ENCODE measurements at places on chromosomes 3 and 15.
A peak's percentile ranks its signal among the peaks of the same experiment; 100 is the strongest.

- no peak for DNase-seq
Observed at GRCh38 chr3:40800343-40800742, 275.6 kb downstream of the ZNF621 start.

- no peak for DNase-seq
Observed at GRCh38 chr15:48330105-48330785, 984 bp upstream of the DUT start.

DNA sequence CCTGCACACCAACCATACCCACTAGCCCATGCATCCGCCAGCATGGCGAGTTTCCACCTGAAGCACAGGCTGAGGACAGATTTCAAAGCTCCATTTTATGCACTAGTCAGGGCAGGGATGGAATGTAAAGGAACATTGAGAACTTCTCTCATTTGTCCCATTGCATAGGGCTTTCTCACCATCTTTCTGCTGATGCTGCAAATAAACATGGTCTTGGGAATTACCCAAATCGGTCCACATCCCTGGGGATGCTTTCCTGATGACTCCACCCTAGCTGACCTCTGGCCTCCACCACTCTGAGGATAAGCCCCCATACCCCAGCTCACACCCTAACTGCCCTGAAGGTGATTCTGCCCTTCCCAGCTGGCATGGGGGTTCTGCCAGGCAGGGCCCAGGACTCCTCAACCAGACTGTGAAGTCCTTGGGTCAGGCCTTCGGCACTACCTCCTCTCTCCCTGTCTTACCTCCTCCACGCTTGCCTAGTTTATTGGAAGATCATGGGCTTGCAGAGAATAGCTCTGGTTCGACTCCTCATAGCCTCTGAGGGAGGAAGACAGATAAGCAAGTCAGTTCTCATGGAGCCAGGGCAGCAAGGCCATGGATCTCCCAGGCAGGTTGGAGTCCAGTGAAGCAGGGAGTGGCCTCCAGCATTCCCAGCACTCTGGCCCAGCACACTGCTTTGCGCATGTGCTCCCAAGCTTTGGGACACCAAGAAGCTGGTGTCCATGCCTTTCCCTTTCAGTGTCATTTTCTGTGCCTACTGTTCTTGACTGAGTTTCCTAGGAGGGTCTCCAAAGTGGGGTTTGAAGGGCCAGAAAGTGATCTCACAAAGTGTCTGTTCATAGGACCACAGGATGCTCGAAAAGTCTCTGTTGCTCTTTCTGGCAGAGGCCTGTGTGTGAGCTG is 27.6 kb upstream of the XYLB start:
- DNase-seq, result no peak

DNA sequence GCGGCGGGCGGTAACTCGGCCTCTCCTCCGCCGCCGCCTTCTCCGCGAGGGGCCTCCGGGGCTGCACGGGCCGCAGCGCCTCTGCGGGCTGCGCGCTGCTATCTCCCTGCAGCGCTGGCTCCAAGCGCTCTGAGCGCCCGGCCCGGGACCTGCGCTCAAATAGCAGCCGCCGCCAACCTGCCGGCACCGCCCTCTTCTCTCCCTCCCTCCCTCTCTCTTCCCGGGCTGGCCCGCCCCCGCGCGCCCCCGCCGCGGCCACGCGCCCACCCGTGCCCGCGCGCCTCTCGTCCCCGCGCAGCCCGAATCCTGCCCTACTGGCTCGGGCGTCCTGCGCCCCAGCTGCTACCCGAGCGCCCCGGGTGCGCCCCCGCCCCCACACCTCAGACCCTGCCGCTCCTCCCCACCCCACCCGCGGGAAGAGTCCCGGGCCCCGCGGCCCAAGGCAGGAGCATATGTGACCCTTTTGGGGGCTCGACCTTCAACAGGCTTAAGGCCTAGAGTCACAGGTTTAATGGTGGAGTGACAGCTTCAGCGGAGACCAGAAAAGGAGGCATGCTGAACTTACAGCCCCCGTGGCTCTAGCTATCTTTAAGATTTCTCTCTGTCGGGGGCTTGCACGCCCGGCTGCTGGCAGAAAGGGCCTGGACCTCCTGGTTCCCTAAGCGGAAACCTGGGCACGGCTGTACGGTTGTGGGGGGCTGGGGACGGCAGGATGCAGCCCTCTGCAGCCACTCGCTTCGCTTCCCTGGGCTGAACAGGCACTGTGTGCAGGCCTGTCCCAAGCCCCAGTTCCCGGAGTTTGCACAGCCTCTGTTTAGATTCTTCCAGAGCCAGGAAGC is at the start of gene CACNA2D2:
TSS of gene CACNA2D2 (minus strand) at position 131 of the 839 bp plus-strand sequence. CDS start 211 bp downstream, outside the sequence.
- DNase-seq, result peak; percentile 32

DNA sequence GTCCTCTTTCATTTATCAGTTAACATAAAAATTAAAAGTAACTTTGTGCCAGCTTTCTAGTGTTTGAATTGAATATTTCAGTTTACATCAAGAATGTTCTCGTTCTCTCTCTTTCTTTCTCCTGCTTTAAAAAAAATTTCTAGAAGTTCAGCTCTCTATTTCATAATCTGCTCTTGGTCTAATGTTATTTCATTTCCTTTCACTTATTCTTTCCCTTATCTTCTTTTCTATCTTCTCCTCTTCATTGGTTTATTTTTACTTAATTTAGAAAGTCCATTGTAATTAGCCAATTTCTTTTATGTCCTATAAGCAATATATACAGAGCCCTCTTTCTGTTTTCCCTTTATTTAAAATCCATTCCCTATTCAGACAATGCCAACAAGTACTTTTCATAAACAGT is 44.6 kb downstream of the CCDC54 start:
- no peak for DNase-seq

DNA sequence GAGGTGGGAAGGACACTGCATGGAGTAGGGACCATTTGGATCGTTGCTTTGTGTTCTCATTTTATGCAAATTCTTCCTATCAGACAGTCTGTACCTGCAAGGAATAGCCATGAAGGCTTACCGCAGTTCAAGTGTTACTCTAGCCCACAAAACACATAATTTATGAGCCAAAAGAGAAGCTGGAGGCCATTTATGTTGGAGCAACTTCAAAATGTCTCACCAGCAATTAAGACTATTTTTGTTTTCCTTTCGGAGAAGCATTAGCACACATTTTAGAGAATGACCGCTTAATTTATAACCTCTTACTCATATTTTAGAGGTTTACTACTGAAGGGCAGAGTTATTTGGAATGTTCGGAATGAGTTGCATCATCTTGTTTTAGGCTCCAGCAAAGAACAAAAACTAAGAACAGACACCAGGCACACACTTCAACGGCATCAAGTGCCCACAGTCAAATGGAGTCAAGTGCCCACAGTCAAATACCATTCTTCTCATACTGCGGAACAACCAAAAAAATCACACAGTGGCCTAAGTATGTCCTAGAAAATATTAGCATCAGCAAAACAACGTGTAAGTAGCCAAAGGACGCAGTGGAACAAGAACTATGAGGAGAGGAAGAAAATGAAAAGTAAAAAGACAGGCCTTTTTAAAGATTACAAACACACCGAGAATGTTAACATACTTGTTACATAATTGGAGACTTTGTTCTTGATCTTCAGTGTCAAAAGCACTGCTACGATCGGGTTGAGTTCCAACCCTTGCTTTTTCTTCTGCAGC is 17.5 kb upstream of the GOLGA8J start:
- no peak for DNase-seq

DNA sequence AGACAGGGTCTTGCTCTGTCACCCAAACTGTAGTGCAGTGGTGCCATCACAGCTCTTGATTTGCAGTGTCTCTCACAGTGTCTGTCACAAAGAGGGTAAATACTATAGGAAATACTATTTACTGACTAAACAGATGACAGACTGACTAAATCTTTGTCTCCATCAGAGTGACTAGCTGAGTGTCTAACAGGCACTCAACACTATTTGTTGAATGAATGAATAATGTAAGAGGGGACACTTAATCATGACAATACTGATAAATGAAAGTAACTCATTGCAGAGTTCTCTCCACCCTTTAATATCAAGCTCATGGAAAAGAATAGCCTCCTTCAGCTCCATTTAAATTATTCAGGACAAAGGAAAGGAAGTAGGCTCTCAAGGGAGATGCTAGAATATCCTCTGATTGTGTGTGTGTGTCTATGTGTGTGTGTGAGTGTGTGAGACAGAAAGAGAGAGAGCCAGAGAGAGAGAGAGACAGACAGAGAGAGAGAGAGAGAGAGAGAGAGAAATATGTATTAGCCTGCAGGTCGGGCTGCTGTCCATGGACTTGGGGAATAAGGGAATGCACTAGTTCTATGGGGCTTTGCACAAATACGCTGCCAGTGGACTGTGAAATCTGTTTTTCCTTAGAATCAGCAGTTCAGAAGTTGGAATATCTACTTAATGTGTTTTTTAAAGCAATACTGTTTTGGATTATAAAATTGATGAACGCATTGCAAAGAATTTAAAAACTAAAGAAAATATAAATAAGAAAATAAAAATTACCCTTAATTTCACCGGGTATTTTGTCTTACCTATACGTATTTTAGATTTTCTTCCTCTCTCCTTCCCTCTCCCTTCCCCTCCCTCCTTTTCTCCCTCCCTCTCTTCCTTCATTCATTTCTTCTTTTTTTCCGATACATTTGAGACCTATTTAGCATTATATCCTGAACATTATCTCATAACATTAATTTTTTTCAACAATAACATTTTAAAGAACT is 132.9 kb upstream of the LRIG1 start:
- DNase-seq, result no peak

DNA sequence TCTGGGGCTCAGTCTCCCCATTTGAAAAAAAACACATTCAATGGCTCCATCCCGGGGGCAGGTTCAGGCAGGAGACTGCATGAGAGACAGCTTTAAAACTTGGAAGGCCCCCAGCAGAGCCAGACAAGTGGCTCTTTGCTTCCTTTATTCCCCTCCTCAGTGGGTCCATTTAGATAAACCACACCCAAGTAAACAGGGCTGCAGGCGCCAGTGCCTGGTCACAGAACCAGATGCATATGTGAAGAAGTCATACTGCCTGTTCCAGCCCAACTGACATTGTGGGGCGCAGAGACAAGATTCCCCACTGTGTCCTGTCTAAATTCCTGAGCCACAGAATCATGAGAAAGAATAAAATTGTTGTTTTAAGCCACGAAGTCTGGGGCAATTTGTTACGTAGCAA is 9.0 kb downstream of the FBN1 start:
- no peak for DNase-seq

DNA sequence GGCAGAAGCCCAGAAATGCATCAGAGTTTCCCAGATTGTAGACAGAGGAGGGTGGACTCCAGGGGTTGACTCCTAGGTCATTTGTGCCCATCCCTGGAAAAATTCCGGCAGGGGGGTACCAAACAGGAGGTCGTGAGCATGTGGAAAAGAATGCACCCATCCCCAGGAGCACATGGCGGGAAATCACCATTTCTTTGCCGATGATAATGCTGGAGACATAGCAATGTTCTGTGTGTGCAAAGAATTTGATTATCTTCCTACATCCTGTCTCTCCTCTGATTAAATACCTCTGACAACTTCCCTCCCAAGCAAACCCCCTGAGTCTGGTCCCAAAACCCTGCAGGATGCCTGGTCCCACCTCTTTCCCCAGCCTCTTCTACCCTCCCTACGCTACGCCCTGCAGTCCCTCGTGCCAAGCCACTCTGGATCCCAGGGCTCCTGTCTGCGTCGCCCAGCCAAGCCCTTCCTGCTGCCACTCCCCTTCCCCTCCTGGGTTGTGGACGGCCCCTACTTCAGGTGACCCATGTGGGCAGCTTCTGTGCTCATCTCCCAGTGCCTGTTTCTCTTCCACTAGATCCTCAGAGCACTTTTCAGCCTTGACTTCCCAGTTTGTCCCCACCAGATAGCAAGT is 15.8 kb downstream of the WNT7A start:
- no peak for DNase-seq

- DNase-seq, result no peak
Observed at GRCh38 chr3:118729546-118729945, 305.1 kb downstream of the IGSF11 start.

DNA sequence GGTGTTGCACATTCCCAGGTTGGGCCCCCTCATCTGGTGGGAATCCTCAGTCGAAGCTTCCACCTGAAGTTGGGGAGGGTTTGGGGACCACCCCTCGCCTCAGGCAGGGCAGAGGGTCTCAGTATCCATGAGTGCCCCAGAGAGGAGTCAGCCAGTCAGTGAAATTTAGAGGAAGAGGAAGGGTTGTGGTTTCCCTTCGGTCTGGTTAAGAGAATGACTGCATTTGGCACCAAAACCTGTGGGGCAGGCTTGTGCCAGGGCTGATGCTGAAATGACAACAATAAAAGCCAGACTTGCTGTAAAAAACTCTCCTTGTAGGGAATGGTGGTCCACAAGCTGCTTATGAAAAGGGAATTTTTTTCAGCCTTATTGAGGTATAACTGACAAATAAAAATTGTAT is 22.6 kb downstream of the LMCD1 start:
- no peak for DNase-seq

DNA sequence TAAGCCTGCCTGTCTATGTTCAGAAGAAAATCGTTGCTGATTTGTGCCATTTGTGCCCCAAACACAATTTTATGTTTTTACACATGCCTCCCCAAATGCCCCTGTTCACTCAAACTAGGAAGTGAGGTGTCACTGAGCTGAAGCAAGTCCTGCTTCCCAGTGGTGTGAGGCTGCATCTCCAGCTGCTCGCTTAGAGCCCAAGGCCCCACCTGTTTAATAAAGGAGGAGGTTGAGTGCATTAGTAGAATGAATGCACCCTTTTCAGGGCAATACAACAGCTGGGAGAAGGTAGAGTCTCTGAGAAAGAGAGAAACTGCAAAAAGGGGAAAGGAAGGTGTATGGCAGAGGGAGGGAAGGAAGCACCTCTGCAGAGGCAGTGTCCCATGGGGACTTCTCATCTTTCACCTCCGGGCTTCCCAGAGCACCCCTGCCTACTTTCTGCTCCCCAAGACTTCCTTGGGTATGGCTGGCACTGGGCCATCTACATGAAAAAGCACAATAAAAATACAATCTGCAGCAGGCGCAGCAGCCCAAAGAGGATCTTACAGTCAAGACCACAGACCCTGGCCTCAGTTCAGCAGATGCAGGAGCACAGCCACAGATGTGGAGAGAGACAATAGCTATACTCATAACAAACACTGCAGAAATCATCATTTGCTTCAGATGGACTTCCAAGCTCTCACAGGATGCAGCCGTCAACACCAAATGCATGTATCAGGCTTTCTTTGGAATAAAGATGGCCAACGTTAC is 165.9 kb downstream of the POLR2M start:
- no peak for DNase-seq

Measured in stimulated activated CD4-positive, alpha-beta T cell treated with anti-CD3 and anti-CD28 coated beads, Interleukin-1b, Interleukin-23, amount 100 ng/mL, for 24 hours (primary cell).